Left ventricle myocardium superior (tissue), 1 donor: ENCODE measurements at places on chromosomes 4 and X.

- DNase-seq, result no peak
Measured at GRCh38 chrX:73562458-73562857, 539 bp upstream of the CHIC1 start.

DNA sequence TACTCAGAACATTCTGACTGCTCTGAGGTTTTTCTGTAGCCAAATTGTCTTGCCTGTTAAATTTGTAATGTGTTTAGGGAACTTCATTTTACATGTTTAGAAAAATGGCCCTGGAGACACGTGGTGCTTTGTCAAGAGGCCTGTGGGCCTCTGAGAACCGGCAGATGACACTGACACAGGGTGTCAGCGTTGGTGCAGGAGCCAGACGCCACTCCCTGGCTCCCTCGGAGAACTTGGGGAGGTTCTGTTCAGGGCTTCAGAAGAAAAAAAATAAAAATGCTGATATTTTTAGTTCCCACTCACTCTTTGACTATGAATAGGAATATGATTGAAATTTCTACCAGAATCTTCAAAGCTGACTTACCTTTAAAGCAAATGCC lies 190.9 kb upstream of the GATB start:
- no peak for DNase-seq

DNA sequence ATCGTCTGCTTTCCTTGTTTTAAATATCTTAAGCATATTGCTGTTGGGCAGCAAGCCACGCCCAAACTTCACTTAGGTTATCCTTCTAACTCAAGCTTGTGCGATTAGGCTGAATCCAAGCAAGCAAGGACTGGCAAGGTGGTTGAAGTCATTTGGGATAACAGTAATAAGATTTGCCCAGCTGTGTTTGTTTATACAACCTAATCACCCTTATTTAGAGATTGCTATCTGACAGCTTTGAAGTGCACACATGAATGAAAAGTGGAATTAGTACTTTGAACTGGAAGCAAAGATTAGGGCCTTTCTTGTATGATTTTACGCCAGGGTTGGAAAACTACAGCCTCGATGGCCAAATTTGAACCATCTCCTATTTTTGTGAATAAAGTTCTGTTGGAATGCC lies 182.1 kb downstream of the ASB9 start:
- DNase-seq, result no peak

GRCh38 chr4:122052677-122053076 lies 99.5 kb upstream of the BLTP1 start:
- DNase-seq, result no peak

GRCh38 chr4:152063621-152064240 lies 302.9 kb upstream of the GATB start:
- no peak for DNase-seq

DNA sequence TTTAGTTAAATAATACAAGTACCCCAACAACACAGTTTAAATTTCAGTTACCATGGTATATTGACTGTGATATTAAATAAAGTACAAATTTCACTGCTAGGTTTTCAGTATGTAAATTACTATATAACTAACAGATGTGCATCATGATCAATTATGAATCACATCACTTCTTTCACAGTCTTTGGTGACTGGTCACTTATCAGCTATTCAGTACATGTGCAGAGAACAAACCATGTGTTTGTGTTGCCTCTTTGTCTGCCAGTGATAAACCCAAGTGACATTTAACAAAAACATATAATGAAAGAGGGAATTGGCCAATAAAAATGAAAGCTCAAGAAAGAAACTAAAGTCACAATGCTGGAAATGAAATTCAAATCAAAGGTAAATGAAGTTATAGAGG lies 249.3 kb downstream of the CHIC1 start:
- no peak for DNase-seq

GRCh38 chr4:12519426-12519825 lies 964.7 kb downstream of the RAB28 start:
- DNase-seq, result no peak

- DNase-seq, result no peak
Measured at GRCh38 chr4:77821775-77822174, 2.6 kb upstream of the CNOT6L start.

DNA sequence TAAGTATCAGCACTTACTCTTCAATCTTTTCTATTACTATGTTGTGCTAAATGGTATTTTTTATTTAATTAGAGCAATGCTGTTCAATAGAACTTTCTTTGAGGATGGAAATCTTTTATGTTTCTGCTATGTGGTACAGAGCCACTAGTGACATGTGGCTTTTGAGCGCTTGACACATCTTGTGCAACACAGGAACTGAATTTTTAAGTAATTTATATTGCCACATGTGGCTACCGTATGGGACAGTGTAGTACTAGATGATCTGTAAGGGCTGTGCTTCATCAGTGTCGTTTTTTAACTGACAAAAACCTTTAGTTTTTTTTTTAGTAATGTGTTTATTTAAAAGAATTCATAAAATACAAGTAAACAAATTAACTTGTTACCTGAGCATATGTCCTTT lies 22.4 kb downstream of the HPRT1 start:
- DNase-seq, result no peak

DNA sequence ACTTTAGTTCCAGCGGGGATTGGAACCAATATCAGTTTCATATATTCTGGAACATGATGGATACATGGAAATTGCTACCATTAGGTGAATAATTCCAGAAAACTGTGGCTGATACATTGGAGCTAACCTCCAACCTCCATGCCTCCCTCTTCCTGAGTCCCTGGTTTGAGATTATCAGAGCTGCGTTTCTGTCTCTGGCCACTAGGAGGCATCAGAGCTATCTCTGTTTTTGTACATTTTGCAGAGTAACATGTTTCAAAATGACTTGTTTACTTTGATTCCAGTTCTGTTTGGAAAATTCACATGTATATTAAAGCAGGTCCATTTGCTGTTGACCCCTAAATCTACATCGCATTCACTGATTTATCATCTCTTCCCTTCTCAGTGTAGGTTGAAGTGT lies 2.4 kb upstream of the RAB40AL start:
- no peak for DNase-seq

DNA sequence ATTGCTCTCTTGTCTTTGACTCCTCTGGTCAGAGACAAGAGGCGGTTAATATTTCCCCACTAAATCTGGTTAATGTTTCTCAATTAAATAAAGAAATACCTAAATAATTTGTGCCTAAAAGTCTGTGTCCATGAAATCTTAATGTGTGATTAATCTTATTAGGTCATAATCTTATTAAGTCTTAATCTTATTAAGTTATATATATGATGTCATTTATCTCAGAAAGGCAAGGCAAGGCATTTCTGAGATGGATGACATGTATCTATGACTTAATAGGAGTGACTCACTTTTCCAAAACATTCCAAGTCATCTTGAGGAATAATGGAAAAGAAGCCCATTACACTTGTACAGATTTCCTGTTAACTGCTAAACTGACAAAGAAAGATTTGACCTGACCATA lies 74.7 kb downstream of the TRAM1L1 start:
- no peak for DNase-seq

- no peak for DNase-seq
Measured at GRCh38 chrX:40459571-40460158, 121.1 kb upstream of the ATP6AP2 start.

DNA sequence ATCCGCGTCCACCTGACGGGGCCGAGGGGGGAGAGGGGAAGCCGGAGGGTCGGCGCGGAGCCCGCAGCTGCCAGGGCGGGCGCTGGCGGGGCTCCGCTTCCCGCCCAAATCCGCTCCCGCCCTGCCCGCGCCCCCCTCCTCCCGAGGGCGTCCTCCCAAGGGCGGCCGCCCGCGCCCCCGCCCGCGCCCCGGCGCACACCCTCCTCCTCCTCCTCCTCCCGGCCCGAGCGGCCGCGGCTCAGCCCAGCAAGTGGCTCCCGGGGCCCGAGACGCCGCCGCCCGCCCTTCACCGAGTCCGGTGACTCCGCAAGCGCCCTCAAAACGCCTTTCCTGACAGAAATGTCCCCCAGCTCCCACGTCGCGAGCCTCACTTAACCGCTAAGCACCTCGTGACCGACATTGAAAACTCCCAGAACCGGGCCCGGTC lies 487 bp downstream of the HMGB2 start:
- peak; percentile 83 for DNase-seq

DNA sequence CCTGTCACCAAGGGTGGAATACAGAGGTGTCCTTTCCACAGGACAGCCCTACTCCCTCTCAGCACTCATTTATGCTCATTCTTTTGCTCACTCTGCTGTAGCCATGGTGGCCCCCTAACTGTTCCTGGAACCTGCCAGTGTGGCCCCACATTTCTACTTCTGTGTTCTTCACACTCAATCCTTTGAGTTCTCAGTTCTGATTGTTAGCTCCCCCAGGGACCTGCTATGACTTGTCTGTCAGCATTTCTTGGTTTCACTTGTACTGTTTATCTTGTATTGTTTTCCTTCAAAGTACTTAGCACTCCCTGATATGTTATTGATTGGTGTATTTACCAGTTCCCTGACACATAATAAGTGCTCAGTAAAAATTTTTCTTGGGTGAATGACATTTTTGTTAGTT lies 14.9 kb downstream of the VBP1 start:
- DNase-seq, result no peak

- DNase-seq, result no peak
Measured at GRCh38 chr4:8019396-8020365, 80.0 kb upstream of the AFAP1 start.

- DNase-seq, result peak; percentile 30
Measured at GRCh38 chrX:50978920-50979682, 68.6 kb downstream of the BMP15 start.

DNA sequence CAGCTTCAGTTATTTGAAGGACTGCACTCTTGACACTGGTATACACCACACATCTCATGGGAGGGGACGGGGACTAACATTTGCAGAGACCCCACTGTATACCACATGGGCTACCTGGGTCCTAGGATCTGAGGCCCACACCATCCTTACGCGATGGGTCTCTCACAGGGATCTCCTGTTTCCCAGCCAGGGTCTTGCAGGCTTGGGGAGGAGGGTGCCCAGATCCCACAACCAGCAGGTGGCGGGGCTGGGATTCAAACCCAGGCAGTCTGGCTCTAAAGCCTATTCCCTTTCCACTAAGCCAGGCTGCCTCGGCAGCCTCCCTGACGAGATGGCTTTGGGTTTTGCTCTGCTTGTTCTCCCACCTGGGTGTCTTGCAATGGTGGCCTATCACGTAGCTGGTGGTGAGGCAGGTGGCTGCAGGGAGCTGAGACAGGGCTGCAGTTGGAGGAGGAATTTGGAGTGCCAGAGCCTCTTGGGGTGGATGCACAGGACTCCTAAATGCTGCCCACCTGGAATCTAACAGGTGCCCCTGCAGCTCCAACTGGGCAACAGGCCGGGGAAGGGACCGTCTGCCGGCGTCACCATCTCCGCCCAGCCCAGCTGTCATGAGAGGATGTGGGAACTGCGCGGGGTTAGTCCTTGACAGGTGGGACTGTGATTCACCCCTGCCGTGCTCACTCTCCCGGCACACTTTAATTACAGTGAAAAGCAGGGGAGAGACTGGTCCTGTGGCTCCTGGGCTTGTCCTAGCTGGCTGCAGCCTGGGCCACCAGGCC lies 110.7 kb downstream of the PSAPL1 start:
- DNase-seq, result peak; percentile 15

DNA sequence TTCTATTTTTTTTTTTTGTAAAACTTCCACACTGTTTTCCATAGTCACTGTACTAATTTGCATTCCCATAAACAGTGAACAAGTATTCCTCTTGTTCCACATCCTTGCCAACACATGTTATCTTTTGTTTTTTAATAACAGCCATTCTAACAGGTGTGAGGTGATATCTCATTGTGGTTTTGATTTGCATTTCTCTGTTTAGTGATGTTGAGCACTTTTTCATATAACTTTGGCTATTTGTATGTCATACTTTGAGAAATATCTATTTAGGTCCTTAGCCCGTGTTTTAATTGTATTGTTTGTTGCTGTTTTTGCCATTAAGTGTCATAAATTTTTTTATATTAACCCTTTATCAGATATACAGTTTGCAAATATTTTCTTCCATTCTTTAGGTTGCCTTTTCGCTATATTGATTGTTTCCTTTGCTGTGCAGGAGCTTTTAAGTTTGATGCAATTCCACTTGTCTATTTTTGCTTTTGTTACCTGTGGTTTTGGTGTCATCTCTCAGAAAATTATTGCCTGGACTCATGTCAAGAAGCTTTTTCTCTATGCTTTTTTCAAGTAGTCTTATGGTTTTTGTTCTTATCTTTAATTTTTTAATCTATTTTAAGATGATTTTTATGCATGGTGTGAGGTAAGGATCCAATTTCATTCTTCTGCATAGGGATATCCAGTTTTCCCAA lies 27.9 kb upstream of the NDNF start:
- no peak for DNase-seq

DNA sequence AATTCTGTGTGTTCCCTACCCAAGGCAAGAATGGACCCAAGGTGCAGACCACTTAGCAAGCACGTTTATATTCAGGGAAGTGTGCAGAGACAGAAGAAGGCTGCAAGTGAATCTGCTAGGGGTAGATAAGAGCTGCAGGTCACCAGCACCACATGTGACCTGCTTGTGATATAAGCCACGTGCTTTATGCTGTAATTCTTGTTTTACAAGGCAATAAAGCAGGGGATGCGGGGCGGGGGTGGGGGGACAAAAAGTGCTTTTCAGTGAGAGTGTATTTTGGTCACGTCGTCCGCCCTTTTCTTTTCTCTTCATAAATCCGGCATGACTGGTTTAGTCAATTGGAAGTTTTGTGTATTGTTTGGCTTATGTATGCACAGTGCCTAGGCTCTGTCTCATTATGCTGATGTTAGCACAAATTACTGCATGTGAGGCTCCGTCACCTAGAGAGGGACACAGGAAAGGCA lies 192.7 kb downstream of the RBMX2 start:
- no peak for DNase-seq

GRCh38 chrX:110836982-110837381 lies 41.4 kb upstream of the CHRDL1 start:
- DNase-seq, result no peak

GRCh38 chr4:124181039-124181438 lies 531.5 kb downstream of the ANKRD50 start:
- DNase-seq, result no peak

GRCh38 chr4:1910643-1911042 lies 39.5 kb downstream of the NSD2 start:
- no peak for DNase-seq

GRCh38 chrX:40780082-40780481 lies 44.7 kb upstream of the MED14 start:
- peak; percentile 48 for DNase-seq

DNA sequence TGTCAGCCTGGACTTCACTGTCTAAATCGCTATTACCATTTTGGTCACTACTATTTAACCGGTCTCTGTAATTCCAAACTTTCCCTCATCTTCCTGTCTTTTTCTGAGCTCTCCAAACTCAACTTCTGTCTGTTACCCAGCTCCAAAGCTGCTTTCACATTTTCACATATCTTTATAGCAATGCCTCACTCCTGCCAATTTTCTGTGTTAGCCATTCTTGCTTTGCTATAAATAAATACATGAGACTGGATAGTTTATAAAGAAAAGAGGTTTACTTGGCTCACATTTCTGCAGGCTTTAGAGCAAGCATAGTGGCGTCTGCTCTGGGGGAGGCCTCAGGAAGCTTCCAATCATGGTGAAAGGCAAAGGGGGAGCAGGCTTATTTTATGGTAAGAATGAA lies 368.3 kb upstream of the GNPDA2 start:
- DNase-seq, result no peak
